ENCODE measurements at places on chromosomes 11 and 22.
A peak's percentile ranks its signal among the peaks of the same experiment; 100 is the strongest.

- no peak for DNase-seq
These were observed 11.4 kb downstream of the OR10D3 start for GRCh38 chr11:124194293-124195188.

DNA sequence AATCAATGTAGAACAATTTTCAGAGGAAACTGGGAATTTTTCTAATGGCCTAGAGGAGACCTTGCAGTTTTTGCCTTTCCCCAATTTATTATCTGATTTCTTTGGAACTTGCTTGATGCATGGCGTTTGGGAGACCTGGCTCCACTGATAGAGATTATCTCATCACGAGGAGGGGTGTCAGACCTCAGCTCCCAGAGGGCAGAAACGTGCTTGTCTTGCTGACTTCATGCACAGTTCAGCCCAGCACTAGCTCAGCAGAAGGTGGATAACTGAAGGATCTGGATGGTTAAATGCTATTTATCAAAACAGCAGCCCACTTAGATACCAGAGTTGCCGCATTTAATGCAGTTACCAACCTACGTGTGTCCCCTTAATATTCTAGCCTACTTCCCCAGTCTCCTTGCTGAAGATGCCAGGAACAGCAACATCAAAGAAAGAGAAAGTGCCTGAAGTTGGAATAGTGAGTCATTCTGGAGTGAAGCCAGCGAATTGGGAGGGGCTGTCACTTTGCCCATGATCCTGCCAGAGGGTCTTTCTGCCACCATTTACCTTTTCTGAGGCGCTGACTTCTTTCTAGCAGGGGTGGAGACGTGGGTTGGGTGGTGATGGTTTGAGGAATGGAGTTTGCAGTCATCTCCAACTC is 133.5 kb upstream of the CADM1 start:
- no peak for DNase-seq

- no peak for DNase-seq
These were observed 2.0 kb downstream of the KCNE3 start for GRCh38 chr11:74465291-74465708.

GRCh38 chr11:67354075-67355022 is 1.0 kb upstream of the POLD4 start:
- DNase-seq: no peak

DNA sequence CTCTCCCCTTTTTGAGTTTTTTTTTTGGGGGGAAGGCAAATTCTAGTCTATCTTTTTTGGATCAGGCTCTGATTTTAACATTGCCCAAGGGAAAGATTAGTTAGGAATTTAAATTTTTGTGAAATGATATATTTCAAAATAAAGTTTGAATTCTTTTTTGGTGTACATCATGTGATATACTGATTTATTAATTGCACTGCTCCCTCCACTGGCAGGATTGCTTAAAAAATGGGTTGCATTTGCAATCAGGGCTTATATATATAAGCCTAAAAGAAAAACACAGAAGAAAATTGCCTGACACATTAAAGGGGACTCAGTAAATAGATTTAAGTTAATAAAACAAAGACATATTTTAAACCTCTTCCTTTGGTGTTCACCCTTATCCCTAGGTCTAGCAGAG is 1.2 kb downstream of the DYNC2H1 start:
- DNase-seq: no peak

GRCh38 chr11:102486584-102486983 is 34.0 kb upstream of the TMEM123 start:
- no peak for DNase-seq

DNA sequence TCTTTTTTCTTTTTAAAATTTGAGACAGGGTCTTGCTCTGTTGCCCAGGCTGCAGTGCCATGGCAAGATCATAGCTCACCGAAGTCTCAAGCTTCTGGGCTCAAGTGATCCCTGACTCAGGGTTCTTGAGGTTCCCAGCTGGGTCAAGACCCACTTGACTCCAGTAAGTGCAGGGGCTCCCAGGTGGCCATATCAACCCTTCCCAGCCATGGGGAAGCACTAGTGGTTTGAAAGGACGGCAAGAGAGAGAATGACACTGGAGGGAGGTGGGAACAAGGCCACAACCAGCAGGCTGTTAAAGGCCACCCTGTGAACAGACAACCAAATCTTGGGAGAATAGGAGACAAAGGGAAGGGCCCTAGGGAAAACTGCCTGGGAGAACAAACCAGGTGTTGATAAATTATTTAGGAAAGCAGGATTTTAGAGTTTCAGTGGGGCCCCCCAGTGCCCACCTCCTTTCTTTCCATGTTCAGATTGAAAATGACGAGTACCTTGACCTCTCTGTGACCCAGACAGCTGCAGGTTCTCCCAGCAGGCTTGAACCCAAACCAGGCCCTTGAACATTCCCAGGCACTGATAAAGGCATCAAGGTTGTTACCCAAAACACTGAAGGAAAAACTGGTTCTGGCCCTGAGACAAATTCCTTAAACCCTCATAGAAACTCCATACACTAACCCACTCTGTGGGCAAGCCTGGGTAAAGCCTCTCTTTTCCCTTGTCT is 28.8 kb downstream of the KLHL22 start:
- no peak for DNase-seq

DNA sequence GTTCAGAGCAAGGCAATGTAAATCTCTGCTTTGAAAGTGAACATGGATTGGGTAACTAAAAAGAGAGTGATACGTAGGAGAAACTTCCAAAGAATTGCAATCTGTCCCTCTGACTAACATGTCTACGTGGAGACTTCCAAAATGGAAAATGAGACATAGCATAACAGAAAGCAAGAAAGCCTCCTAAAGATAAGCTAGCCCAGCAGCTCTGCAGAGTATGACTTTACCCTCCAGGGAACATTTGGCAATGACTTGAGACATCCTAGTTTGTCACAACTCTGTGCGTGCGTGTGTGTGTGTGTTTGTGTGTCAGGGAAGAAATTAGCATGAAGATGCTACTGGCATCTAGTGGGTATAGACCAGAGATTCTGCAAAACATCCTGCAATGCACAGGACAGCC is 817.4 kb downstream of the NTM start:
- no peak for DNase-seq

- DNase-seq: peak; percentile 85
These were observed at the start of gene DTX4 for GRCh38 chr11:59171508-59172322. Gene DTX4 (plus strand): TSS chr11:59172132. CDS start chr11:59172596, 464 bp downstream.

- DNase-seq: no peak
These were observed 21.2 kb upstream of the TMEM218 start for GRCh38 chr11:125132596-125132995.

GRCh38 chr22:49906799-49907290 is 11.4 kb downstream of the ALG12 start:
- no peak for DNase-seq

DNA sequence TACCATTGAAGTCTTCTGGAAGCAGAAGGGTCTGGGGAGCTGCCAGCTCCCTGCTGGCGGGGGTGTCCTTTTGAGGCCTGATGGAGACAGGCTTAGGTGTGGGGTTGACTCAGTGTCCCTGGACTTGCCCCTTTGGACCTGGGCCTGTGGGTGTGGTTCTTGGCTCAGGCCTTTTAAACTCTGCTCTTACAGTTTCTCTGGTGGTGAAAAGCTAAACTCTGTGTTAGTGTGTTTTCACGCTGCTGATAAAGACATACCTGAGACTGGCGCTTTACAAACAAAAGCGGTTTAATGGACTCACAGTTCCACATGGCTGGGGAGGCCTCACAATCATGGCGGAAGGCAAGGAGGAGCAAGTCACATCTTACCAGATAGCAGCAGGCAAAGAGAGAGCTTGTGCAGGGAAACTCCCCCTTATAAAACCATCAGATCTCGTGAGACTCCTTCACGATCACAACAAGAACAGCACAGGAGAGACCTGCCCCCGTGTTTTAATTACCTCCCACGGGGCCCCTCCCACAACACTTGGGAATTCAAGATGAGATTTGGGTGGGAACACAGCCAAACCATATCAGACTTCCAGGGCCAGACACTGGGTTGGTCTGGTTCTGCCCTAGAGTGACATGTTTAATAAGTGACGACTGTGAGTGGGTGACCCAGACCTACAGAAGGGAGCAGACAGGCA is 26.5 kb downstream of the GRAMD4 start:
- no peak for DNase-seq

DNA sequence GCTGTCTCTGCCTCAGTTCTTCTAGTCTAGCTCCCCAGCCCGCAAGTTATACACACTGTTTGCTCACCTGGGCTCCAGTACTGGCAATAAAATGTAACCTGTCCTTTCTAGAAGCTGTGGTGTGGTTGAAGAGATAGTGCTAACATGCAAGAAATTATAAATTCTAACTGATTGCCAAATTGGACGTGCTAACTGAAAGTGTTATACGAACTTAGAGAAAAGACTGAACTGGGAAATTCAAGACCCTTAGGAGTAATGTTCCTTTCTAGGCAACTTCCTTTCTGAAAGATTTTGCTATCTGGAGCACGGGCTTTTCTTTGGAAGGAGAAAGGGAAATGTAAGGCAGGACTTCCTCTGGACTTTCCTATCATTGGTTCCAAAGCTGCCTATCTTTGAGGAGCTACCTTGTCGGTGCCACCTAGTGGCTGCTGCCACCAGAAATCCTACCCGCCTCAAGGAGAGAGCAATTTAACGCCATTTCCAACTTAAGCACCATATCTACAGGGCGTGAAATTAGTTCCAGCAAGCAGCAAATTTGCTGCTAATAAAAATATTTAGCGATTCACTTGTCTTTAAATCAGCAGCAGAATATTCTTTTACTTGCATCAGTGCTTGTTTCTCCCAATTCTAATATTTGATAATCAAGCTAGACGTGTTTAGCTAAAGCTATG is 12.7 kb upstream of the TMEM218 start:
- DNase-seq: peak; percentile 31

DNA sequence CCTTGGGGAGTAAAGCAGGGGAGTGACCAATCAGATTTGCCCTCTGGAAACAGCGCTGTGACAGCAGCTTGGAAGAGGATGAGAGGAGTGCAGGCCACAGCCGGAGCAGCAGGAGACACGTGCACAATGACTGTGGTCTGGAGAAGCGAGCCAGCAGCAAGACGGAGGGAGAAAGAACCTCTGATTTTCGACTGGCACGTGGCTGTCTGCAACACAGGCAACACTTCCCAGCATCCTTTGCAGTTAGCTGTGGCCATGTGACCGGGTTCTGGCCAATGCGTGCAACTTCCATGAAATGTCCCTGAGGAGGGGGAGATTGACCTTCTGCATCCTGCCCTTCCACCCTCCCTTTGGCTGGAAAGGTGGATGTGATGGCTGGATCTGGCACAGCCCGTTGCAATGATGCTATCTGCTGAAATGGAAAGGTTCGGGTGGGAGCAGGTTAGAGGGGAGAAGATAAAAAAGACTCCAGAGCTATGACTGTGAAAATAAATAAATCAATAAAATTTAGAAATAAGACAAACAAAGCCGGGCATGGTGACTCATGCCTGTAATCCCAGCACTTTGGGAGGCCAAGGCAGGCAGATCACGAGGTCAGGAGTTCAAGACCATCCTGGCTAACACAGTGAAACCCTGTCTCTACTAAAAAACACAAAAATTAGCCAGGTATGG is 15.6 kb downstream of the PLA2G6 start:
- no peak for DNase-seq

DNA sequence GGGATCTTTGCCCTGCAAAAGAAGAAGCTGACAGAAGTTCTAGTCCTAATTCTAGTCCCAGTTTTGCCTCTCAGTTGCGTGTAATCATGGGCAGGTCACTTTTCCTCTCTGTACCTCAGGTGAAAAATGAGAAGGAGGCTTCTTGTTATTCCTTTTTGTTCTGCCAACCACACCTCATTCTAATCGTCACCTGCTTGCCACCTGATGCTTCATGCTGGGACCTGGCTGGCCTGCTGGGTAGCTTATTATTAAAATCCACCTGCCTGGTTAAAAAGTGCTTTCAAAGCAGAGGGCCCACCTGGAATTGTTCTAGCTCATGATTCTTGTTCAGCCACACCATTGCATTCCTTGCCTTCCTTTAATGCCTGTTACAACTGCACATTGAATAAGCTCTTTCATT is 8.4 kb upstream of the ALG8 start:
- DNase-seq: no peak

DNA sequence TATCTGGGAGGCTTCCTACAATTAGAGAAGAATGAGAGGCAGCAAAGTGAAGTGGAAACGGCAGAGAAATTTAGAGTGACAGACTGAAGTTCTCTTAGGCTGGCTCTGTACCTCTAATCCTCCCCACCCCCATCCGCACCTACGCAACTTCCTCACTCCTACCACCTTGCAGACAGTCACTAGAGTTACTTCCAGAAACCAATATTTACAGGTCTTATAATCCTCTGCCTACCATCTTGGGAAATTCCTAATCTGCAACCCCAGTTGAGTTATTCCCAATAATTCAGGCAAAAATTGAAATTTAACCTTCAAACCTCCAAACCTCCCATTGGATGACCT is 71.7 kb downstream of the PAK1 start:
- DNase-seq: no peak

DNA sequence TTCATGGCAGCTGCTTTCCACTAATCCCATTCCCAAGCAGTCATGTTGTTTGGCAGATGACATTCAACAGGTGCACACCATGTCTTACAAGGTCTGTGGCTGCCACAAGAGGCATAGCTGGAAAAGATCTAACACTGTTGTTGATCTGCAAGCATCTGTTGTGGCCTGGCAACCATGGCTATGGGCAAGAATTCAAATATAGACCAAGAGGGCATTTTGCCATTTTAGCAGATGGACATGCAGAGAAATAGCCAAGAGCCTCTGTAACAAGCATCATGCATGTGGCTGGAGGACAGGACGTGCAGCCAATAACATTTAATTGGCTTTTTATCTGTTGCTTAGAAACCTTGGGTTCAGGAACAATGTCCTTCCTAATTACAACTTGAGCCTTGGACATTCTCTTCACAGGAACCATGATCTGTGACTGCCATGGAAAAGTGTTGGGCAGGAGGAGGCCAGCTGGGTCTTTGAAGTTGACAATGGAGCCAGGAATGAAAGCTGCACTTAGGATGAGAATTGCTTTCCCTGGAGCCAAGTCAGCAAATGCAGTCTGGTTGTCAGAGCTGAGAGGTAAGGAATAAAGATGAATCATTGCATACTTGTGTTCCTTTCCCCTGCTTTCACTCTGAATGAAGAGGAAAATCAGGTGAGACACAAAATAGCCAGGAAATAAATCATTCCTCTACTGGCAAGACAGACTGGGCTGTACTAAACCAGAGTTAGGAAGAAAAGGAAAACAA is 113.6 kb upstream of the ANO5 start:
- no peak for DNase-seq

- DNase-seq: no peak
These were observed 33.8 kb downstream of the DNHD1 start for GRCh38 chr11:6530848-6531247.
